ENCODE measurements at places on chromosomes 11 and 22.
A peak's percentile ranks its signal among the peaks of the same experiment; 100 is the strongest.

DNA sequence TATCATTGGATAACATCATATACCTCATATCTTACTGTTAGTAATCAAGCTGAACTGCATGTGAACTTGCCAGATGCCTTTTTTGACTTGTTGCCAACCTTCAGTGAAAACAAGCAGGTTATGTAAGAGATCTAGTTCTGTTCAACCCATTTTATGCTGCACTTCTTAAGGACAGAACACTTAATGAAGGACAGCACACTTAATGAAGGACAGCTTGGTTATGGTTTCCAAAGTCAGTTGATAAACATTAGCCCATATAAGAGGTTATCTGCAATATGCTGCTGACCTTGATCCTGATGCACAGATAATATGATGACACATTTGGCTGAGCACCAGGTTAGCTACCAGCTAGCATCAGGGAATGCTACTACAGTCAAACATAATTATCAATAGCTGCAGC lies 358.7 kb upstream of the PDGFD start:
- peak; percentile 91 for ATAC-seq

DNA sequence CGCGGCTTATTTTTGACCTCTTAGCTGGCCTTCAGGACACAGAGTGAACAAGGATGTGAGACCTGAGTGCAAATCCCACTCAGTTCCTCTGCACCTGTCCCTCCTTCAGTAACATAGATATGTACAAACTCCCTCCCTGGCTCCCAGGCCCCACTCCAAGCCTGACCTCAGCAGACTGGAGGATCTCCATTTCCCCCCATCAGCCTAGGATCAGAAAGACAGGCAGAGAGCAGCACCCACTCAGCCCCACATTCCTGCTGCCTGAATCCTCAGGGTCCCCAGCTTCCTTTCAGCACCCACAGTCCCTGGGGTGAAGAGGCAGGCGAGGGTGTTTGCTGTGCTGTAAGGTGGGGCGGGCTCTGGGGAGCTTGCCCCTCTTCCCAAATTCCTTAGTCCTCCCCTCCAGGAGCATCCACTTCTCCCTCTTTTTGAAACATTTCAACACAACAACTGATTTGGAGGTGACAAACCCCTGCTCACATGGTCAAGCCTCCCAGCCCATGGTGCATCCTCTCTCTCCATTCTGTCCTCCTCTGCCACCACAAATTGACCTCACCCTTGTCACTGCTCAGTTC lies 151.1 kb downstream of the FEZ1 start:
- ATAC-seq, result no peak

GRCh38 chr11:116409238-116409637 lies 363.5 kb downstream of the BUD13 start:
- no peak for ATAC-seq

GRCh38 chr11:107563702-107564101 lies 1.8 kb downstream of the ALKBH8 start:
- ATAC-seq, result peak; percentile 27

DNA sequence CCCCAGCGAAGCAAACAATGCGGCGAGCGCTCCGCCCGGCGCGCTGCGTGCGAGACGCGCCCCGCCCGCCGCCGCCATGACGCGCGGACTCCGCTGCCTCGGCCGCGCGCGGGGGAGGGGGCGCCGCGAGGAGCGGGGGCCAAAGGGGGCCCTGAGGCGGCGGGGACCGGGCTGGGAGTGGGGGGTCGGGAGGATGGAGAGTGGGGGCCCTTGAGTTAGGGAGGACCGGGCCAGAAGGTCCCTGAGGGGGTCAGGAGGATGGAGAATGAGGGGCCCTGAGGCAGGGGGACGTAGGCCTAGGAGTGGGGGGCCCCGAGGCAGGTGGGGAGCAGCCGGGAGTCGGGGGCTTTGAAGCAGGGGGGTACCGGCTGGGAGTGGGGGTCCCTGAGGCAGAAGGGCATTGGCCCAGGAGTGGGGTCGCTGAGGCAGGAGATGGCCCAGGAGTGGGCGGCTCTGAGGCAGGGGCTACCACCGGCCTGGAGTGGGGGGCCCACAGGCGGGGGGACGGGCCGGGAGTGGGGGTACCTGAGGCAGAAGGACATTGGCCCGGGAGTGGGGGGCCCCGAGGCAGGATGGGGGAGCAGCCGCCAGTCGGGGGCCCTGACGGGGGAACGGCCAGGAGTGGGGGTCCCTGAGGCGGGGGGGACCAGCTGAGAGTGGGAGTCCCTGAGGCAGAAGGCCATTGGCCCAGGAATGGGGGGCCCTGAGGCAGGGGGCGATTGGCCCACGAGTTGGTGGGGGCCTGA lies at the start of gene BRD1:
BRD1 (minus strand) TSS at position 21 of the 746 bp plus-strand sequence. CDS start 3,556 bp downstream, outside the sequence.
- ATAC-seq, result peak; percentile 51

DNA sequence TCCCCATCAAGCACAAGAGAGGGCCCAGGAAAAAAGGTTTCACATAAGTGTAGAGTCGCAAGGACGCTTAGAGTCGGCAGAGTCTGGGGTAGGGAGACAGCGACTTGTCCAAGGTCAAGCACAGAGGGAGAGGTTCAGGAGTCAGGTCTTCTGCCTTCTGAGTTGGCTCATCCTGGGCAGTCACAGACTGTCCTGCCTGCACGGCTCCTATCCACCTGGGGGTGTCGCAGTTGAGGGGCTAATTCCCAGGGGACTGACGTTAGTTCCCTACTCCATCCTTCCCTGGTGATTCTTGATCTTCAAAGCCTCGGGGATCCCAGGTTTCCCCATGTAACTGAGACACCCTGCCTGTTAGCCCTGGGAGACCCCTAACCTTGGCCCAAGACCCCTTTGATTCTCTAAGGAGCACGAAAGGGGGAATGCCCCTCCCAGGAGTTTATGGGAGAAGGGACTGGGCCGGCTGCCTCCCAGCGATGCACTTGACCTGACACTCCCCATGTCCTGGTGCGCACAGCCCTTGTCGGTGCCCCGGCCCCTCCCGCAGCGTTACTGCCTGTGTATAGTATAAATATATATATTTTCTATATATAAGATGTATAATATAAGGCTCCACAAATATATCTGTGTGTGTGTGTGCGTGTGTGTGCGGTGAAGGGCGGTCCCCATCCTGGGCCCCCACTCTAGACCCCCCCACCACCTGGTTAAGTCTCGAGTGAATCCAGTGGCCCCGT lies 14.7 kb upstream of the TAB1 start:
- peak; percentile 22 for ATAC-seq

- ATAC-seq, result no peak
These were observed 10.0 kb downstream of the GATD1 start for GRCh38 chr11:767238-767637.

- ATAC-seq, result peak; percentile 88
These were observed 7.5 kb downstream of the P2RX3 start for GRCh38 chr11:57345555-57346211.

GRCh38 chr11:134437821-134438220 lies 25.8 kb upstream of the B3GAT1 start:
- no peak for ATAC-seq

DNA sequence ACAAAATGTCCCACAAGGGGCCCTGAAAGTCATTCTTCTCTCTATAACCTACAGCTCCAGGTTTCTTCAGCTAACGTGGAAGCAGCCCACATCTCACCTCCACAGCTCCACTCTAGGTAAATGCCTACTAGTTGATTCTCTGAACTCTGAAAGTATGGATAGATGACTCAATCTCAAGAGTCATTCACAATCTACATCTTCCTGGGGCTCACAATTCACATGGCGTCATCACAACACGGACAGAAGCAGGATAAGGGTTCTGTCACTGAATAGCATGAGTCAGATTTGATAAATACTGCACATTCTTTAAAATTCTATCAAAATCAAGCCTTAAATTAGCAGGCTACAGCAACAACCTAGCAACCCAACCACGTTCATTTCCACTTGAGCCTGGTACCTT lies 96.3 kb downstream of the PLEKHA7 start:
- ATAC-seq, result no peak

- no peak for ATAC-seq
These were observed 1.7 kb downstream of the HBG2 start for GRCh38 chr11:5252919-5253265.

GRCh38 chr11:132904091-132904490 lies 628.2 kb downstream of the OPCML start:
- no peak for ATAC-seq

DNA sequence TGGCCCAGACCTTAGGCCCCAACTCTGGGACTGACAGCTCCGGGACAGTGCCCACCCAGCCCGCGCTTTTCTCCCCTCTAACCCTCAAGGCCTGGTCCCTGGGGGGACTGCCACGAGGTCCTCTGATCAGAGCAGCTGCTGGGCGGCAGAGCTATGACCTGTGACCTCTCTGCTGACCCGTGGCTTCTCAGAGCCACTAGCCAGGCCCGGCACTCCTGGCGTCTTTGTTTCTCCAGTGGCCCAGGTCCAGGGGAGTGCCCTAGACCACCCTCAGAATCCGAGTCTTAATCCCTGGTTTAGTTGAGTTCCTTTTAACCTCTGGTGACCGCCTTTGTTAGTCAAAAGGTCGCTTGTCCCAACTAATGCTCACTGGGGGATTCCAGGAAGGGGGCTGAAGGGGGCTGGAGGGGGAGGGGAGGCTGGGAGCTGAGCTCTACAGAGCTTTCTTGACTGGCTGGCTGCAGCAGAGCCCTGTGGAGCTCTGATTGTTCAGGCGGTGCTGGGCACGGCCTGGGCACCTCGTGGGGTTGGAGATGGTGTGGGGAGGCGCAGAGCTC lies 1.2 kb downstream of the FBLN1 start:
- ATAC-seq, result peak; percentile 46

DNA sequence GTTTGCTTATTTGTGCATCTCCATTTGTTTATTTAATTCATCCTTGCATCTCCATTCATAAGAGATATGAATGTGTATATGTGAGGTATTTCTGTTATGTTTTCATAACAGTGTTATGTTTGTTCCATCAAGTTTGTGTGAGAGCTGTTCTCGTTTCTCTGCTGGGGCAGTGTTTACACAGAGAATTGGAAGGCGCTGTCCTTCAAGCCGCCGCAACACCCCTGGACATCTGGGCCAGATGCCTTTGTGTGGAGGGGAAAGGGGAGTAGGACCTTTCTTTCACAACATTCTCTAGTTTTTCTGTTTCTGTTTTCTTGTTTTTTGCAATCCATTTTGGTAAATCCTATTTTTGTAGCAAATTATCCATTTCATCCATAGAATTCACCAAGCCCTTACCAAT lies 7.0 kb upstream of the TM7SF2 start:
- no peak for ATAC-seq

DNA sequence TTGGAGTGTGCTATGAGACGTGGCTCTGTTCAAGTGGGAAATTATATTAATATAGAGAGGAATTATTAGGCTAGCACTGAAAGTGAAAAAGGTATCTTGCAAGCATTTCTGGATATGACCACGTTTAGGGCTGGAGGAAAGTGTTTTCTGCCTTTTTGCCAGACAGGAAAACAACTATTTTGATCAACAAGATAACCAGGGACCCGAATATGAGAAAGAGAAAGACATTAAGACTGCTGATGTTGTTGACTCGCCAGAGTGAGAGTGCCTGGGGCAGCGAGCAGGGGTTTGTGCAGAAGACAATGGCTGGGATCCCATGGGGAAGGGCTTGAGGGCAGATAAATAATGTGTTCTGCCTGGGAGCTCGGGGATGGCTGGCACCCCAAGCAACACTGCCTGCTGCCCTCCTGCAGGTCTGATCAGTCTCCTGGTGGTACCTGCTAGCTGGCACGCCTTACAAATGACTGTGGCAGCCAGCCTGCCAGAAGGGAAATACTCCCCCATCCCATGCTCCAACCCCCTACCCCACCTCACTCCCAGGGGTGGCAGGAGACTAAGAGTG lies 23.1 kb upstream of the CHST1 start:
- no peak for ATAC-seq

GRCh38 chr11:47376525-47377371 lies 1.6 kb downstream of the SPI1 start:
- ATAC-seq, result no peak

DNA sequence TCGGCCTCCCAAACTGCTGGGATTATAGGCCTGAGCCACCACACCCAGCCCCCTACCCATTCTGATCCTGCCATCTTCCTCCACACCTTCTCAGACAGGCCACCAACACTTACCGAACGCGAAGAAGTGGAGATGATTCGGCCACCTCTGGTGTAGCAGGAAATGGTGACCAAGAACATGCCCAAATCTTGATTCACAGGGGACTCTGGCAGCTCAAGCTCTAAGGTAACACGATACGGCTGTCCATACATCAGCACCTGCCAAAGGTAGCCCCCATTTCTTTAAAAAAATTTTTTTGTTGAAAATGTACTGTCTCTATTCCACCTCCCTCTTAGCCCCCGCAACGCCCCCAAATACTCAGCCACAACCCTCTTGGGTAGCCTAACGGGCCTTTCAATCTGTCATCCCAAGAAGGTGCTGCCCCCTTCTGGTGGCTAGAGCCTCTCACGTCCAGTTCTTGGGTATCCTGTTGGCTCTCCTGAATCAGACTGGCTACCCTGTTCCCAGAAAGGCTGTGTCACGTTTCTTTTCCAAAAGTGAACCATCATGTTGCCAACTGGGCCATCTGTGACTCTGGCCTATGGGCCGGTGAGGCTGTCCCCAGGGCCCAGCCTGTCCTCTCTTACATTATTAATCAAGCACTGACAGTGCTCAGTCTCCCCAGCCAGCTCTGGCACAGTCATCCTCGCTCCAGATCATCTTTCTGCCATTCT lies 5.3 kb upstream of the LRRN4CL start:
- peak; percentile 91 for ATAC-seq

DNA sequence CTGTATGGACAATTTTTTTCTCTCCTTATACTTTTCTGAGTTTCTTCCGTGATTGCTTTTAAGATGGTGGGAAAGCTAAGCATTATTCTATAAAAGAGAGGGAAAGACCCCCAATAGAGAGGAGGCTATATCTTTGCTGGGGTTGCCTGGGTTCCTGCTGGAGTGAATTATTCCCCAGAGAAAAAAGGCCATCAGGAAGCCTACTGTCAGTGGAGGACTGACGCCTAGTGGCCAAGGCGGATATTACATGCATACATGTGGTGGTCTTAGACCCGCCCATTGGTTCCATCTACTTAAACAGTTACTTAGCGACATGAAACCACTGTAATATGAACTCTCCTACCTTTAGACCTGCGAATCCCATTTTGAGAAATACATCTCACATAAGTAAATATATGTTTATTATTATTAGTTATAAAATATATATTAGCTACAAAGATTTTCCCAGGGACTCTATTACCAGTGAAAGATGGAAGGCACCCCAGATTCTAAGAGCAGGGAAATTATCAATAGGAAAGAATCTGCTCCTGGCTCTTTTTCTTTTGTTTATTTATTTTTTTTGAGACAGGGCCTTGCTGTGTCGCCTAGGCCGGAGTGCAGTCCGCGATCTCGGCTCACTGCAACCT lies 15.7 kb upstream of the PGA3 start:
- peak; percentile 97 for ATAC-seq

- no peak for ATAC-seq
These were observed 4.2 kb upstream of the SORL1-AS1 start for GRCh38 chr11:121456816-121457431.

GRCh38 chr11:61091373-61092279 lies 10.7 kb upstream of the CD5 start:
- no peak for ATAC-seq

- no peak for ATAC-seq
These were observed 76.9 kb downstream of the PIWIL3 start for GRCh38 chr22:24697621-24698082.

Measured in SK-N-SH treated with all-trans-retinoic acid at 6 μM for 48 hours (cell line).